ENCODE measurements at places on chromosomes 7 and 10.

DNA sequence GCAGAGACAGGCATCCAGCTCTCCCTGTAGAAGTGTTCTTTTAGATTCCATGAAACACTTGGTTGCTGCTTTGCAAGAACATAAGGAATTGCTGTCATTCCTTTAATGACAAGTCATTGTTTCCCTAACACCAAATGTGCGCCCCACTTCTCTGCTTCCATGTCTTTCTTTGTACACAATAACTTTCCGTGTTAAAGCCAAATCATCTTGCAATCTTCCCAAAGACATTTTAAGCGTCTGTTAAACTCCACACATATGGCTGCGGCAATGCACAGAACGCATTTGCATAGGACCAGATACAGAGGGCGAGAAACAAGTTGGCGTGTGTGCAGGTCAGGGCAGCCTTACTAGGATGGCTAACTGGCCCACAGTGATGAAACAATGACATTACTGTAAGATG, 399.3 kb upstream of the PRKCQ start:
- H3K4me1 ChIP-seq = no peaks in the 10 kb centered on the region
- H3K27me3 ChIP-seq = peaks cover 2% of the 10 kb centered on the region
- no peak overlapping the region for H3K4me3 ChIP-seq
- H3K27ac ChIP-seq = no peak overlapping the region

- H3K36me3 ChIP-seq = peaks cover 32% of the 10 kb centered on the region
- H3K27ac ChIP-seq = peak overlapping the region; percentile 78
- no peak for DNase-seq
- H3K4me1 ChIP-seq = peaks cover 16% of the 10 kb centered on the region
- H3K27me3 ChIP-seq = no peaks in the 10 kb centered on the region
Observed at GRCh38 chr10:5774987-5775620, 38.1 kb downstream of the GDI2 start.

DNA sequence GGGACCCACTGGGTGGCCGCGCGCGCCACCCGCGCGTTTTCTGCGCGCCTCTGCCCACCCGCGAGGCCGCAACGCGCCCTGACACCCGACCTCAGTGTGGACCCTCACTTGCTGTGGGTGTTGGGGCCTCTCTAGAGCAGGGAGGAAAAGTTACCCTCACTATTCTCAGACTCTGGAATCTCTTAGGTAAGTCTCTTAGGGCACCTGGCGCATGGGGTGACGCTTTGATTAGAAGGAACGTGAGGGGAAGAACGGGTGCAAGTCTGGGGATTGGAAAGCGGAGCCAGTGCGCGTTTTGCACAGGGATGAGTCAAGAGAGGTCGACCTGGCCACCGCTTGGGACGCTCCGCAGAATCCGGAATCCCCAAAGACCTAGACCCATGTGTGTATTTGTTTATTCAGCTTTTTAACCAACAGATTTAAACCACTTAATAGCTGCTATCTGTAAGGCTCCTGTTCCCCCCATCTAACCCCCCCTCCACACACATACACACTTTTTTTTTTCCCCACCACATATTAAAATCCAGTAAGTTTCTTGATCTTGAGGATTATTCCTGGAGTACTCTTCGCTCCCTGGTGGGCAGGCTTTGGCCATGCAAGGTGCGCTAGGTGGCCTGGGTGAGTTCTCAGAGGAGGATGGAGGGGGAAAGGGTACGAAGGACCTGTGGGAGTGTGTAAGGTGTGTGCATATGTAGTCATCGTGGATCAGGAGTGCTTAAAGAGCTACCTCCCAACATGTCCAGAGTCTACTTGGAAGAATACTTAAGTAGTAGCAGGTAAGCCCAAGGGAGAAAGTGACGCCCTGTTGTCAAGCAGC, 169.1 kb upstream of the PPP1R3A start:
- no peak overlapping the region for H3K27ac ChIP-seq
- H3K4me3 ChIP-seq = peak overlapping the region; percentile 4
- H3K36me3 ChIP-seq = no peaks in the 10 kb centered on the region
- H3K4me1 ChIP-seq = peaks cover 33% of the 10 kb centered on the region
- peaks cover 30% of the 10 kb centered on the region for H3K27me3 ChIP-seq
- no peak for DNase-seq

DNA sequence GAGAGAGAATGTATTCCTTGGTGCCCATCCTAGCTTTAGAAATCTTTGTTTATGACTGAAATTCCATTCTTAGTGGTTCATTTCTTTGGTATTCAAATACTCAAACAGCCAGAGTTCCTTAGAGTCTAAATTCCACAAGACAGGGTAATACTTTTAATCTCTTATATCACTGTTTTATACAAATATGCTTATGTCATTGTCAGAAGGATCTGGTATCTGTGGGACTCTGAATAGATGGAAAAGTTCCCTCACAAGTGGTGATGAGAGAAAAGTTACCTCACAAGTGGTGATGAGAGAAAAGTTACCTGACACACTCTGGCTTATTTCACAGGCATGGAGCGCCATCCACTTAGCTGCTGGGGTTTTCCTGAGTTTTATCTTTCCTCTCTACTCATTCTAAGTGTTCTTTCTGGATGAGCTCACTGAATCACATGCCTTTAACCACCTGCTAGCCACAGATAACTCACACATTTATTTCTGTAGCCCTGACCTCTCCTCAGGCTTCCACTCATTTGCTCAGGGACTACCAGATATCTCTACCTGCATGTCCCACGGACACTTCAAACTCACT, 784.0 kb downstream of the SUGCT start:
- H3K4me3 ChIP-seq = no peak overlapping the region
- H3K36me3 ChIP-seq = no peaks in the 10 kb centered on the region
- H3K4me1 ChIP-seq = no peaks in the 10 kb centered on the region
- no peak overlapping the region for H3K27ac ChIP-seq
- H3K27me3 ChIP-seq = no peaks in the 10 kb centered on the region

- no peak overlapping the region for H3K4me3 ChIP-seq
- peaks cover 5% of the 10 kb centered on the region for H3K27me3 ChIP-seq
- H3K27ac ChIP-seq = no peak overlapping the region
- no peak for DNase-seq
- H3K4me1 ChIP-seq = peaks cover 4% of the 10 kb centered on the region
Observed at GRCh38 chr10:79159785-79160184, 91.0 kb downstream of the ZMIZ1 start.

- H3K4me3 ChIP-seq = no peak overlapping the region
- DNase-seq = no peak
- no peak overlapping the region for H3K27ac ChIP-seq
- no peaks in the 10 kb centered on the region for H3K4me1 ChIP-seq
- no peaks in the 10 kb centered on the region for H3K27me3 ChIP-seq
Observed at GRCh38 chr10:34297541-34298345, 517.4 kb downstream of the PARD3 start.

- no peak overlapping the region for H3K27ac ChIP-seq
- DNase-seq = no peak
- H3K4me3 ChIP-seq = no peak overlapping the region
- peaks cover 20% of the 10 kb centered on the region for H3K4me1 ChIP-seq
- no peaks in the 10 kb centered on the region for H3K36me3 ChIP-seq
Observed at GRCh38 chr10:70668454-70668970, 3.8 kb upstream of the ADAMTS14 start.

DNA sequence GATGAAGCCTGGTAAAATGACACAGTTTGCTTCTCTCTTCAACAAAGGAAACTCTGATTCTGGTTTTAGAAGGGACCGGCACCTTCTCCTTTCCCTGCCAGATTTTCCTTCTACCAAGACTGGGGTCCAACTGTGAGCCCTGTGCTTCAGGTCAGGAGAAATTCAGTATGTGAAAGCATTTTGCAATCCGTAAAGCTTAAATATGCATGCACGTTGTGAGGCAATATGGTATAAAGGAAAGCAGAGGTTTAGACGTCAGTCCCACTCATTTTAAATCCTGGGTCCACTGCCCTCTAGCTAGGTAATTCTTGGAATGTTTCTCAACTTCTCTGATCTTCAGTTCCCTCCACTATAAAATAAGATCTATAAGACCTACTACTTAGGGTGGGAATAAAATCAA, 359.0 kb upstream of the NPSR1 start:
- no peak overlapping the region for H3K4me3 ChIP-seq
- no peaks in the 10 kb centered on the region for H3K4me1 ChIP-seq
- no peaks in the 10 kb centered on the region for H3K27me3 ChIP-seq
- H3K27ac ChIP-seq = no peak overlapping the region
- no peaks in the 10 kb centered on the region for H3K36me3 ChIP-seq

DNA sequence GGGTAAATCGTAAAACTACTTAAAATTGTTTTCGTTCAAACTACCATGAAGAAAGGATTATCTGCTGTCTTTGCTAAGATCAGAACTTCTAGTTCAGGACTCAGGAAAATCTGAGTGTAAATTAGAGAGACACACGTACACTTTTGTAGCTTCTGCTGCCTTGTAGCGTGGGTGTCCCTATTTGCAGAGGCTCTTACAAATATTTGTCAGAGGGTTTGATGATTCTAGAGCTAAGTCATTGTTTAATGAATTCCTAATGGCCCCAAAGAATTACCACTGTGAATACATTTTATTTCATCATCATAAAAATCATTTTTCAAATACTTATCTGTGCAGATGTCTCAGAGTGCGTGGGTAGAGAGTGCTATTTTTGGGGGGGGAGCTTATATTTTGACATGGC, 314.9 kb downstream of the LRMDA start:
- no peak overlapping the region for H3K27ac ChIP-seq
- H3K4me3 ChIP-seq = no peak overlapping the region
- H3K4me1 ChIP-seq = no peaks in the 10 kb centered on the region
- H3K36me3 ChIP-seq = no peaks in the 10 kb centered on the region

GRCh38 chr10:49133706-49134248, at the start of gene FAM170B:
FAM170B (minus strand) TSS chr10:49134021; CDS start chr10:49133918, 103 bp downstream.
- peaks cover 21% of the 10 kb centered on the region for H3K4me1 ChIP-seq
- peak within 1 kb of the TSS; percentile 21 for H3K27ac ChIP-seq
- no peak within 1 kb of the TSS for H3K4me3 ChIP-seq
- peaks cover 7% of the 10 kb centered on the region for H3K36me3 ChIP-seq
- peaks cover 10% of the 10 kb centered on the region for H3K27me3 ChIP-seq

GRCh38 chr7:11570205-11570604, 261.8 kb downstream of the THSD7A start:
- no peaks in the 10 kb centered on the region for H3K27me3 ChIP-seq
- no peak for DNase-seq
- H3K4me3 ChIP-seq = no peak overlapping the region
- no peaks in the 10 kb centered on the region for H3K36me3 ChIP-seq
- no peak overlapping the region for H3K27ac ChIP-seq

- no peaks in the 10 kb centered on the region for H3K36me3 ChIP-seq
- no peak for DNase-seq
- H3K27ac ChIP-seq = no peak overlapping the region
- H3K4me3 ChIP-seq = no peak overlapping the region
Observed at GRCh38 chr10:79182781-79183467, 114.2 kb downstream of the ZMIZ1 start.

- H3K27ac ChIP-seq = no peak overlapping the region
- H3K27me3 ChIP-seq = no peaks in the 10 kb centered on the region
- H3K4me3 ChIP-seq = peak overlapping the region; percentile 92
- no peaks in the 10 kb centered on the region for H3K36me3 ChIP-seq
- no peak for DNase-seq
- peaks cover 30% of the 10 kb centered on the region for H3K4me1 ChIP-seq
Observed at GRCh38 chr10:72261784-72262404, 11.8 kb upstream of the DDIT4 start.

GRCh38 chr7:54429111-54429510, 113.1 kb upstream of the VSTM2A start:
- no peak for DNase-seq
- H3K36me3 ChIP-seq = no peaks in the 10 kb centered on the region
- no peak overlapping the region for H3K4me3 ChIP-seq
- H3K27me3 ChIP-seq = no peaks in the 10 kb centered on the region
- H3K4me1 ChIP-seq = no peaks in the 10 kb centered on the region

DNA sequence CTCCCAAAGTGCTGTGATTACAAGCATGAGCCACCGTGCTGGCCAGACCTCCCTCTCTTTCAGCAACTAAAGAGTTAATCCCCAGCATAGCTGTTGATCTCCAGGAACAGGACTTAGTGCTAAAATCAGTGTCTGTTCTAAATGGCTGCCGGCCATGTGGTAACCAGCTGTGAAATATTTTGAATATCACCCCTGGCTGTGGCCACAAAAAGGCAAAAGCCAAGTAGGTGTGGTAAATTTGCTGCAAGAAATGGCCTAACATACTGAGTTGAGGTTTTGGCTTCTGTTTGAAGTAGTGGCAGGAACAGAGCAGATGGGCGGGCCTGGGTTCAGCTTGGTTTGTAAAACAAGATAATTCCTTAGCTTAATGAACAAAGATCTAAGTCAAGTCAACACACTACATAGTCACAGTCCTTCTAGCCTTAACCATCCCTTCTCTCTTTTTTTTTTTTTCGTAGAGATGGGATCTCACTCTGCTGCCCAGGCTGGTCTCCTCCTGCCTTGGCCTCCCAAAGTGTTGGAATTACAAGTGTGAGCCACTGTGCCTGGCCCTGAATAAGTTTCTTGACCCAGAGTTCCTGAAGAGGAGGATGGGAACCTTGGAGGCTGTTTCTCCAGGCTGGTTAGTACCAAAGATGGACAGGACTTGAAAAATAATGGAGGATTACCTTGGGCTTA, 22.7 kb upstream of the AGFG2 start:
- H3K27ac ChIP-seq = no peak overlapping the region
- no peaks in the 10 kb centered on the region for H3K36me3 ChIP-seq
- peaks cover 11% of the 10 kb centered on the region for H3K4me1 ChIP-seq
- DNase-seq = no peak

DNA sequence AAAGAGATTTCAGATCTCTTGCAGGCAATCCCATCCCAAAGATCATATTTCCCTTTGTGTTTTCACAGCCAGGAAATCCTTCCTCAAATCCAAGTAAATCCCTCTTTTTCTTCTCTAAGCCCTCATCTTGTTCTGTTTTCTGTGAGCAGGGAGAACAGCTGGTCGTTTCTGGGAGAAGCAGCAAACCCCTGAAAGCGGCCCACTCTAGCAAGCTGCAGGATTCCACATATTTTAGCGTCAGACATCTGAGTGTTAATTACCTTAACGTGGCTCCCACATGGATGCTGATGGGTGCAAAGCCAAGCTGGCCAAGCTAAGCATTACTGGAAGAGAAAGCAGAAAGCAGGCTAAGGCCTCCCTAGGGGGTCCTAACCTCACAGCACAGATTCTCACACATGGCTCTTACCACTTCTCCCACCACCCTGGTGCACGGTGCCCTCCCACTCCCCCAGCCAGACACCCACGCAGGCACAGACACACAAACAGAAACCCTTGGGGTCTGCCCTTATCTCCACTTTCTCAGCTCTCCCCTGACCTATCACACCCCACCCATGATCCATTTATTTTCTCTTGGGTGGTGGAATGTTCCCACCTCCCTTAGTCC, 551.0 kb upstream of the AUTS2 start:
- no peaks in the 10 kb centered on the region for H3K4me1 ChIP-seq
- no peak for DNase-seq
- H3K27ac ChIP-seq = no peak overlapping the region
- no peak overlapping the region for H3K4me3 ChIP-seq
- H3K27me3 ChIP-seq = no peaks in the 10 kb centered on the region
- peaks cover 2% of the 10 kb centered on the region for H3K36me3 ChIP-seq

DNA sequence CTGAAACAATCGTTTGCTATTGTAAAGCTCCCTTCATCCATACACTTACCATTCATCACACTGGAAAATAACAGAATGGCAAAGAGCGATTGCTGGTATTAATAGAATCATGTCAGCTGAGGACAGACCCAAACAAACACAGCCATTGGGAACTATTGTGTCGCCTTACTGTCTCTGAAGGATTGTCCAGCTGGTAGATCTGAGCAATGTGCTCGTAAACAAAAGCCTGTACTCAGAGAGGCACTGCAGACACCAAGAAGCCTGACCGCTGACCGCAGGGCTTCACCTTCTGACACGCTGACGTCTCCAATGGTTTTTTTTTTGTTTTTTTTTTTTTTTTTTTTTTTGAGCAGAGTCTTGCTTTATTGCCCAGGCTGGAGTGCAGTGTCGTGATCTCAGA, 151.0 kb upstream of the FRMD4A start:
- H3K27ac ChIP-seq = no peak overlapping the region
- DNase-seq = no peak
- no peaks in the 10 kb centered on the region for H3K4me1 ChIP-seq
- peaks cover 21% of the 10 kb centered on the region for H3K27me3 ChIP-seq
- no peak overlapping the region for H3K4me3 ChIP-seq
- H3K36me3 ChIP-seq = peaks cover 1% of the 10 kb centered on the region
